ENCODE measurements at places on chromosomes 5 and 9. TPM values are rescaled to one million over a fixed set of nuclear protein-coding genes. Genes with fewer than 3 reads are reported as not detected.
A peak's percentile ranks its signal among the peaks of the same experiment; 100 is the strongest.

Gene FKTN
- 12.7 TPM for total RNA-seq

Gene ANKH
- total RNA-seq, result 18.3 TPM

Gene C9orf78
- total RNA-seq, result 64.8 TPM

Gene CYSRT1
- not detected for total RNA-seq

Gene CACFD1
- total RNA-seq, result 9.3 TPM

Gene GABRA1
- not detected for total RNA-seq

DNA sequence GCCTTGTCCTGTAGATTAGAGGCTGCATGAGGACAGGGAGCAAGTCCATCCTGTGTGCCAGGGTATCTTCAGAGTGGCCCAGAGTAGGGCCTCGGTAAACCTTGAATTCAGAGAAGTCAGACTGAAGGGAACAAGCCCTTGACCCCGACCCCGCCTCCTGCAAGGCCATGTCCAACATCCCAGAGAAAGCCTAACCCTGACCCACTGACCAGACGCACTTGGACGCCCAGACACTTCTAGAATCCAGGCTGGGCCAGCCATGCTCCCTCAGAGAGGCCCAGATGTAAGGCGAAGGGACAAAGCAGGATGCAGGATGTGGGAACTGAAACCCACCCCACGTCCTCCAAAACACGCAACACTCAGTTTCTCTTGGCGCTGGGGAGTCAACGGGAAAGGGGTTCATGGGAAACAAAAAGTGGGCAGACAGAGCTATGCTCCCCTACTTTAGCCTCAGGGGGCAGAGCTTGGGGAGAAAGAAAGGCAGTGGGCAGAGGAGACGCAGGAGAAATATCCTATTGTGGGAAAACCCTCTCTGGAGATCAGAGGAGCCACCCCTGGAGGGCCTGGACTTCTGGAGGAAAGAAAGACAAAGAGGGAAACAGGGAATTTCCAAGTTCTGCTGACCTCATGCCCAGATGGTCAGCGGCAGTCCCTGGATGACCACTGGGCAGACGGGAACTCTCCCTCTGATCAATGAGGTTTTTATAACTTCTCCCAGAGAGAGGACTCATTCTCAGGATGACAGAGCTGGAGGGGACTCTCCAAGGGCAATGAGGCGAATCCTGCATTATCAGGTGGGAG, 13.0 kb downstream of the TNIP1 start:
- DNase-seq, result no peak

GRCh38 chr5:87127956-87128687, 139.6 kb upstream of the RASA1 start:
- DNase-seq, result no peak

DNA sequence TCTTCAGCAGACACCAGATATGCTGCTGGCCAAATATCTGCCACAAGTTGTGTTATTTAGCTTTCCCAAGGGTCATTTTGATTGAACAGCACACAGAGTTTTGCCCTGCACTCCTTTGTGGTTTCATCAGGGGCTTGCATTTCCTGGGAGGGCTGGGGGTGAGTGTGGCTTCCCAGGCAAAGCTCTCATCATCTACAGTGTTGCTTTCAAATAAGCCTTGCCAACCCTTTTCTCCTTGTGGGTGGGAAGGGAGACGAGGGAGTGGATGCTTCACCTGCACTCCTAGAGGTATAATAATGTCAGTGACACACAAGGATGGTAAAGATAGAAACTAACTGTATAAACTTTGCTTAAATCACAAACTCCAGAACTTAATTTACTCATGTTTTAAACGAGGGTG, 107.0 kb downstream of the MARCHF11 start:
- no peak for DNase-seq

DNA sequence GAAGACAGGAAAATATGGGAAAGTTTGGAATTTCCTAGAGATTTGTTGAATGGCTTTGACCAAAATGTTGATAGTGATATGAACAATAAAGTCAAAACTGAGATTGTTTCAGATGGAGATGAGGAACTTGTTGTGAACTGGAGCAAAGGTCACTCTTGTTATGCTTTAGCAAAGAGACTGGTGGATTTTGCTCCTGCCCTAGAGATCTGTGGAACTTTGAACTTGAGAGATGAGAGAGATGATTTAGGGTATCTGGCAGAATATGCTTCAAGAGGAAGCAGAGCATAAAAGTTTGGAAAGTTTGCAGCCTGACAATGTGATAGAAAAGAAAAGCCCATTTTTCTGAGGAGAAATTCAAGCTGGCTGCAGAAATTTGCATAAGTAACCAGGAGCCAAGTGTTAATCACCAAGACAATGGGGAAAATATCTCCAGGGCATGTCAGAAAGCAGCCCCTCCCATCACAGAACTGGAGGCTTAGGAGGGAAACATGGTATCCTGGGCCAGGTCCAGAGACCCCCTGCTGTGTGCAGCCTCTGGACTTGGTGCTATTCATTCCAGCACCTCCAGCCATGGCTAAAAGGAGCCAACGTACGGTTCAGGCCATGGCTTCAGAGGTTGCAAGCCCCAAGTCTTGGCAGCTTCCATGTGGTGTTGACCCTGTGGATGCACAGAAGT, 114.3 kb upstream of the STARD4 start:
- DNase-seq, result no peak

DNA sequence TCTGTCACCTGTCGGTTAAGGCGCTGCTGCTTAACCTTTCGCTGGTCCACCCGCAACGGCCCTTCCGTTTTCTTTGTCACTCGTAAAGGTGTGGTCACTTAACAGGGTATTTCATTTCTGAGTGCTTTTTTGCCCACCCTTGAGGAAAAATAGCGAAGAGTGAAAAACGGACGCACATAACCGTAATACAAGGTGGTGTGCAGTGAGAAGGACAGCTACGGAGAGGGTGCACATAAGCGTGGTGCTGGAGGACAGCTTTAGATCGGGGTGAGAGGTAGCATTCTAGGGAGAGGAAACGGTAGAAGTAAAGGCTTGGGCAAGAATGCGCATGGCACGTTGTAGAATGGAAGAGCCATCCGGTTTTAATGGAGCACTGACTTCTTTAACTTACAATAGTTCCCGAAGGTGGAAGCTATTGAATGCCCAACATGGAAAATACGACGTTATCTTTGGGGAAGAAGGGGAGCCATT, 761 bp downstream of the CCT5 start:
- no peak for DNase-seq

DNA sequence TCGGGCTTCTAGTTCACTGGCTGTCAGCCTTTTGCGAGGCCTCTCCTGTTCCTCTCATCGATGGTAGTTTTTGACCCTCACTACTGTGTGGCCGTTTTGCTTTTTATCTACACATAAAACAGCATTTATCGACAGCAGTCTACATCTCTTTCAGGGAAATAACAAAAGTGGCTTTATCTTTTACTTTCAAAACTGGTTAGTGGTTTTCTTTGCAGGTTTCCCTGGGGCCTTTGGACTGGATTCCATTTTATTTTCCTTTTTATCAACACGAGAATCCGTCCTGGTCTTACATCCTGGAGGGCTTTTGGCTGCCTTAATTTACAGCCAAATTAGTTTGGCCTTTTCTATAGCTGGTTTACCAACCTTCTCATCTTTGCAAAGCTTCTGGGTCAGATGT, 793 bp upstream of the PKD2L2 start:
- no peak for DNase-seq

DNA sequence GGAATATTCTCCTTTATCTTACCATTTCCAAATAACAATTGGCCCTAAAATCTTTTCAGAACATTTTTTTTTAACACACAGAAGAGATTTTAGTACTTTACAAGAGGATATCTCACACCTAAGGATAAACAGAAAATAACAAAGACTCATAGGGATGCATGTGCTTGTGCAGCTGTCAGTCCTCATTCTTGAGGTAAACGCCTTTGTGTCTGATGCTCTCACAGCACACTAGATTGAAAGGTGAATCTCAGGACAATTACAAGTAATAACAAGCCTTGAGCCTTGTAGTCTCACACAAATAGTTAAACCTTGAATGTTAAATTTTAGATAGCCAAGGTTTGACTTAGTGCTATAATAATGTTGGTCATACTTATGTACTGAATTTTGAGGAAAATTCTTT, 439.2 kb downstream of the PTPRD start:
- DNase-seq, result no peak

DNA sequence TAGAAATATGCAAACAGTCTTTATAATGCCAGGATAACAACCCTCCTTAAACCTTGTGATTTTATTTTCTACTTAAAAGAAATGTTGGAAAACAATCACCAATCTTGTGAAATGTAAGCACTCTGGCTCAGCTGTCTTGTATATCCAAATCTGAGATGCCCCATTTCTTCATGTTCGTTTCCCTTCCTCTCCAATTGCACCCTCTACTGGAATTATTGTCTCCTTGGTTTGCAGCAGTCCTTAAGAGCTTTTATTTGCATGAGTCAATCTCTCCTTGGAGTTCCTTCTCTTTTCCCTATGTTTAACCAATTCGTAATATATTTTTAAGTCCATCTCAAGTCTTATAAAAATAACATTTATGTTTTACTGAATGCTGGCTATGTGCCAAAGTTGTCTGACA, 362.0 kb upstream of the CDH10 start:
- DNase-seq, result no peak

GRCh38 chr5:665541-665955, 27.6 kb downstream of the TPPP start:
- peak; percentile 56 for DNase-seq

DNA sequence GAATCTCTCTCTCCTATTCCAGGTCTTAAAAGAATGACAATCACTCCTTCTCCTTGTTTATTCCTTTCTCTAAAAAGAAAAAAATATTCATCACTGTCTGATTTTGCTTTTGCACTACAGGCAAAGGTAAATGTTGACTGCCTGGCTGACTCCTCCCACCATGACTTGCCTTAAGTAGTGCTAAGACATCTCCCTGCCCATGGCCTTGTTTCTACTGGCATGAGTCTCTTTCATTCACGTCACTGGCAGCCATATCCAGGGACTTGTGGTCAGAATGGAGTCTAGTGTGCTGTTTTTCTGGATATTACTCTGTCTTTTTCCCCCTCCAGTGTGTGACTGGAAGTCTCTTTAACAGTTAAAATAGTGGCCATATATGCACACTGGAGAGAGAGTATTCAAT, 522.9 kb upstream of the DAB2 start:
- no peak for DNase-seq

DNA sequence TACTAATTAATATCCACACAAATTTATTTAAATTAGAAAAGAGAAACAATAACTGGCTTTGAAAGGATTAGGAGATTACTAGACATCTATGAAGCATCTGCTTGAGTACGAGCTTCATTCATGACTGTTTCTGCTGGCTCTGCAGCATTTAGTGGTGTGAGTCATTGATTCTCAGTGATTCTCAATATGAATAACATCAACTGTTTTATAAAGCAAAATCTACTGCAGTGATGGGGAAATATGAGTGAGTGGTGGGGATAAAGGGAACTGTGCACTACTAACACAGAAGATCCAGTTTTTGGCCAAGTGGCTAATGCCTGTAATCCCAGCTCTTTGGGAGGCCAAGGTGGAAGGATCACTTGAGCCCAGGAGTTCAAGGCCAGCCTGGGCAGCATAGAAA, 8.4 kb downstream of the FNBP1 start:
- DNase-seq, result no peak

- peak; percentile 42 for DNase-seq
Measured at GRCh38 chr5:176735383-176736265, 74.7 kb upstream of the UNC5A start.

Measured in sigmoid colon (tissue), 7 donors.